Subcutaneous preadipocyte (primary cell): ENCODE measurements at places on chromosomes 5 and 9. TPM values are rescaled to one million over a fixed set of nuclear protein-coding genes. Genes with fewer than 3 reads are reported as not detected.

The IFNK gene
- not detected in 2 replicates for total RNA-seq

The ACTBL2 gene
- under 0.01 TPM in 1 of 2 replicates, not detected in the other for total RNA-seq

The SOHLH1 gene
- not detected in 2 replicates for total RNA-seq

The SLCO6A1 gene
- total RNA-seq: not detected in 2 replicates

The IGFBPL1 gene
- 0.20 TPM in 1 of 2 replicates, not detected in the other for total RNA-seq

The GCNT1 gene
- total RNA-seq: 11.8 and 17.8 TPM in 2 replicates

The PRR16 gene
- total RNA-seq: 19.5 and 21.3 TPM in 2 replicates

The DDX4 gene
- total RNA-seq: not detected in 2 replicates

The UNC13B gene
- 23.1 and 25.2 TPM in 2 replicates for total RNA-seq

The THBS4 gene
- total RNA-seq: 0.37 and 0.59 TPM in 2 replicates

The SLCO4C1 gene
- total RNA-seq: under 0.01 and 0.20 TPM in 2 replicates

The CAMK2A gene
- total RNA-seq: 0.20 and 0.73 TPM in 2 replicates

The TLX3 gene
- not detected in 2 replicates for total RNA-seq

The SLC27A6 gene
- total RNA-seq: under 0.01 and 0.37 TPM in 2 replicates

The TAF11L8 gene
- not detected in 2 replicates for total RNA-seq

The TIMD4 gene
- total RNA-seq: not detected in 2 replicates

The NSD1 gene
- 30.1 and 47.9 TPM in 2 replicates for total RNA-seq

The LCN1 gene
- not detected in 2 replicates for total RNA-seq

The NDUFS6 gene
- 29.3 and 32.3 TPM in 2 replicates for total RNA-seq

The NR2F1-AS1 gene
- total RNA-seq: 3.1 and 3.7 TPM in 2 replicates

The DEPDC1B gene
- 5.1 and 11.3 TPM in 2 replicates for total RNA-seq

The GABRA1 gene
- not detected in 2 replicates for total RNA-seq

The RNF180 gene
- total RNA-seq: 0.37 and 0.59 TPM in 2 replicates

The MYOZ3 gene
- total RNA-seq: 0.39 TPM in 1 of 2 replicates, not detected in the other

The STC2 gene
- 11.5 and 16.2 TPM in 2 replicates for total RNA-seq

The OLFM1 gene
- total RNA-seq: 6.5 and 10.7 TPM in 2 replicates

The FGF18 gene
- total RNA-seq: not detected in 2 replicates

The OMD gene
- 0.20 and 0.37 TPM in 2 replicates for total RNA-seq

The ZNF354C gene
- 6.2 and 6.6 TPM in 2 replicates for total RNA-seq

The PCDHB16 gene
- 0.20 and 0.37 TPM in 2 replicates for total RNA-seq

The COL27A1 gene
- 3.3 and 5.9 TPM in 2 replicates for total RNA-seq

The GPR151 gene
- not detected in 2 replicates for total RNA-seq

The GABRB2 gene
- total RNA-seq: not detected in 2 replicates

The SOWAHA gene
- total RNA-seq: not detected in 2 replicates

The HAPLN1 gene
- total RNA-seq: not detected in 2 replicates

The SAXO1 gene
- total RNA-seq: not detected in 2 replicates

The AGXT2 gene
- total RNA-seq: not detected in 2 replicates

The HRCT1 gene
- total RNA-seq: 1.4 and 1.8 TPM in 2 replicates

The GARIN3 gene
- total RNA-seq: not detected in 2 replicates

The RELL2 gene
- total RNA-seq: 2.9 and 3.3 TPM in 2 replicates

The SPINK6 gene
- total RNA-seq: not detected in 2 replicates
